ENCODE measurements at places on chromosomes 5 and 9.

DNA sequence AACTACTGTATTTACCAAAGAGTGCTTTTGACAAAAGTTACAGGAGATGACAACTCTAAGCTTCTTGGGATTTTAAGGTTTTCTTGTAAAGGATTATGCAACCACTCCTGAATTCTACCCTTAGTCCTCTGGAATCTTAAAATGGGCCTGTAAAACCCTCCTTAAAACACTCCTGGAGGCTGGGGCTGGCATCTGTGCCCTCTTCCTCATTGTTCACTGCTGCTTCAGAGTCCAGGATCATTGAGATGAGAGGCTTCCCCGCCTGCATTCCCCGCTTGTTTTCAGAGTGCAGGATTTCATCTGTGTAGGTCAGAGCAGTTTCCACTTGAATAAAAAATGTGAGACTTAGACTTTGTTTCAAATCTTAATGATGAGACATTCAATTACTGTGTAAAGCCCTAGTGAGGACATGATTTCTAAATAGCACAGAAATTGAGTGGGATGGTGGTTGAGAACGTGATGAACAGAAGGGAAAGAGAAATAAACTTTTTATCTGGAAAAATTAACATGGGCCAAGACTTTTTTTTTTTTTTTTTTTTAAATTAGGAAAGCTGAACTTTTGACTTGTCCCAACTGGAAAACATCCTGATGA lies 40.4 kb downstream of the PCSK5 start:
- DNase-seq: no peak

- DNase-seq: no peak
Observed at GRCh38 chr5:98069876-98070512, 703.5 kb upstream of the RGMB start.

- DNase-seq: no peak
Observed at GRCh38 chr9:125380406-125380805, 118.8 kb downstream of the GAPVD1 start.

GRCh38 chr9:5626727-5627634 lies 1.9 kb upstream of the RIC1 start:
- no peak for DNase-seq

DNA sequence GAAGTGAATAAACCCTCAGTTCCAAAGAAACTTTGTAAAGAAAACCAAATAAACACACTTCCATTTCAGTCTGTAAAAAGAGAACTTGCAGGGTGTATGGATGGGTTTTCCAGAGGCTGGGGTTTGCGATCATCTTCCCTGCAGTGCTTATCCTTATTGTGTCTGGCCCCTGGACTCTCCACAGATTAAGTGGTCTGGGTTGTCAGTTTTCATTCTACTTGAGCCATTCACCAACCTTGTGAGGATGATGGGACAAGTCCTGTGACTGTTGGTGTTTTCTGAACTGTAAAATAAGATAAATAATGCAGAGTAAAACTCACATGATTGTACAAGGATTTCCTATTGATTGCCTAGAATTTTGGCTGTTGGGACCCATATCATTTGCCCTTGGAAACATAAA lies 166.1 kb upstream of the MOCS2 start:
- DNase-seq: no peak

DNA sequence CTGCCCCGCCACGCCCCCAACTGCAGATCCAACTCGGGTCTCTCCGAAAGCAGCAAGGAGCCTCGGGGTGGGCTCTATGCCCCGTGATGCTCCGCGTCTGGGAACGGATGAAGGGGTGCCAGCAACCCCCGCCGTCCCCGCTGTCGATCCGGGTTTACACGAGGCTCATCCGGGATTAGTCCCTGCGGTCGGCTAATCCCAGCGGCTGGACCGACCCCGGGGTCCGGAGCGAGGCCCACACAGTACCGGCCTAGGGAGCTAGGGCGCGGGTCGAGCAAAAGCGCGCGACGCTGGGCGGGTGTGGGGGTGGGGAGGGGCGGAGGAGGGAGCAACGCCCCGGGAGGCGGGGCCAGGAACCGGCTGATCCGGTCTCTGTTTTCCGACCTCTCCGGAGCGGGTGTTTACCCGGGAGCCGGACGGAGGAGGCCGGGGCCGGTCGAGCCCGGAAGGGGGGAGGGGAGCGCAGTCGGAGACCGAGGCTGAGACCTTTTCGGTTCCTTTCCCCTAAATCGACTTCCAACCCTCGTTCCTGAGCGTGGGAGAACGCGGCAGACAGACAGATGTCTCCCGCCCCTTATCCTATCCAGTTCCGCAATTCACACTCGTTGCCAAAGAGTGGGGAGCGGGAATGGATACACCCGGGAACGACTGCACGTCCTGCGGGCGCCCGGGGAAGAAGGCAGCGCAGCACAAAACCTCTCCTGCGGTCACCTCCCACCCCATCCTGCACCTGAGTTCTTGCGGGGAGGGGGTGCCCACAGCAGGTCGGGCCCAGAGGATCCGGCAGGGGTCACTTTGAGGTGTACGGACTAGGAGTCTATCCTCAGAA lies 28.6 kb downstream of the PCDH1 start:
- DNase-seq: peak; percentile 31

DNA sequence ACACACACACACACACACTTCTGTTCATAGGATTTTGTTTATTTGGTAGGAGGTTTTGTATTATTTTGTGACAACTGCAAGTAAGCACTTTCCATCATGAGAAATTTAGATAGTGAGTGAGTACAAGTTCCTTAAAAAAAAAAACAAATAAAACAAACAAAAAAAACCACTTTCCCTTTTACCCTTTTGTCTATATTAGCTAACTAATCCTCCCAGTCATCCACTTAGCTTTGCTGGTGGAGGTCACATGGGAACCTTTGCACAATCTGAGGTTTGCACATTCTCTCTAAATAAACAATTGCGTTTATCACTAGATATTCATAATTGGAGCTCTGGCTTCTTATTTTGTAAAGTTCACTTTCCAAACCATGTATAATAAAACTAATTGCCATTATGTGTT lies 6.8 kb downstream of the ITGA1 start:
- peak; percentile 83 for DNase-seq

GRCh38 chr5:165996201-165996875 lies 2295.1 kb upstream of the WWC1 start:
- DNase-seq: no peak

GRCh38 chr9:109444771-109445320 lies 53.3 kb downstream of the PTPN3 start:
- no peak for DNase-seq

DNA sequence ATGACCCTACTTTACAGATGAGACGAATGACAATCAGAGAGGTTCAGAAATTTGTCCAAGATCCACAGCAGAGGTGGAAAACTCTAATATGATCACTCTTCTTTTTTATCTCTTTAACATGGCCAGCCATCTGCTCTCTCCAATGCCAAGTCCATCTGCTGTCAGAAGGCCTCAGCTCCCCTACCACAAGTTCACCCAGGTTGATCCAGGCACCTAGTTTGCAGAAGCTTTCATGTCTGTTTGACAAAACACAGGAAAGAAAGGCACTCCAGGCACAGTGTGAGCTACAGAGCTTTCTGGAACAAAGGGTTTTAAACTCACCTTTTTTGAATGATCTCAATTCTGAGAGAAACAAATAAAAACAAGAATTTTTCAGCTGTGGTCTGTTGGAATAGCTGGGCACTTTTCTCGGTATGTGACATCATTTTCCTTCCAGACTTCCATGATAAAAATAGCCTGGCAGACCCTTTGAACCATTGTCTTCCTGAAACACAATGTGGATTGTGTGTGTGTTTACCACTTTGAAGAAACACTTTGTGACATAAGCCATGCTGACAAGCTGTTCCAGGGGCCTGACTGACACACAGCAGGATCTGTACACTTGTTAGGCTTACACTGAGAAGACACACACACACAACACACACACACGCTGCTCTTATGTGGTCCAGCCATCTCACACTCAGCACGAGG lies 214.3 kb downstream of the AGTPBP1 start:
- DNase-seq: no peak

- no peak for DNase-seq
Observed at GRCh38 chr5:178849316-178849715, 10.4 kb upstream of the ZNF354B start.

DNA sequence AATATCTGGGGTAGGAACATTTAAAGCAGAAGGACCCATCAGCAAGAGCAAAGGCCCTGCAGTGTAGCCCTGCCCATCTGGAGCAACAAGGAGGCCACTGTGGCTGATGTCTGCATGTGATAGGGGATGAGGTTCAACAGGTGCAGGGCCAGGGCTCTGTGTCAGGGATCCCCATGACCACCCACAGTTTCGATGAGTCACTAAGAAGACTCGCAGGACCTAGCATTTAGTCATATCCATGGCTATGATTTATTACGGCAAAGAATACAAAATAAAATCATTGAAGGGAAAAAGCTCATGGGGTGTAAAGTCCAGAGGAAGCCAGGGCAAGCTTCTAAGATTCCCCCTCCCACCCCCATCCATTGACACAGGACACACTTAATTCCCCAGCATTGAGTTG lies 188.6 kb downstream of the ADGRV1 start:
- DNase-seq: no peak

- DNase-seq: peak; percentile 2
Observed at GRCh38 chr5:33892620-33893137, 889 bp upstream of the ADAMTS12 start.

GRCh38 chr5:96565582-96566265 lies 96.5 kb upstream of the CAST start:
- no peak for DNase-seq

DNA sequence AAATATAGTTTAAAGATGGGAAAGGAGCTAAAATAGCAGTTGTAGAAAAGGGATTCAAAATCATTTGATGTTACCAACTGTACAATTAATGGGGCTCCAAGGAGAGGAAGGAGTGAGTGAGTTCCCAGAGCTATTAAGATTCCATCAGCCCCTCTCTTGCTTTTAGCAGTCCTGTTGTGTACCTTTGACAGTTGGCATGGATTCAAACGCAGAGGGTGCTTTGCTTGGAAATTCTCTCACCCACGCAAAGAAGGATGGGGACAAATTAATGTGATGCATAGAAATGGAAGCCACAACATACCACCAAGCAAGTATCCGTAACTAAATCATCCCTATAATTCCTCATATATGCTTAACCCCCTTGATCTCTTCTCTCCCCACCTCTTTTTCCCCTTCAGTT lies 461.3 kb downstream of the EBF1 start:
- DNase-seq: no peak

DNA sequence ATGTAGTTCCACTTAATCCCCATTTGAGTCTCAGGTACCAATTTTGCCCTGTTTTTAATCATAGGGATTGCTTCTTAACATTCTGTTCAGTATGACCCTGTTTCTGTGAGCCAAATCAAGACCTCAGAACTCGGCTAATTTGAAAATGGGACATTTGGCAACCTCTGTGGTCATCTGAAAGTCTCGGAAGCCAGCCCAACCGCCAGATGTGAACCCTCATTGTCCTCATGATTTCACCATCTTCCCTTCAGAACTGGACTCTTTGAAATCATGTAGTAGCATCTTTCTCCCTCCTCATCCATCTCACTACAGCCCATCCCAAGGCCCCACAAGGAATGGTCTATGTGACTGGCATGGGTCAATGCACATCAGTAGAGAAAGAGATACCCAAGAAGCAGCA lies 88.9 kb downstream of the S1PR3 start:
- DNase-seq: no peak

GRCh38 chr5:173287086-173287485 lies 41.1 kb downstream of the STC2 start:
- DNase-seq: no peak

- no peak for DNase-seq
Observed at GRCh38 chr5:173745123-173745522, 128.7 kb upstream of the BOD1 start.

DNA sequence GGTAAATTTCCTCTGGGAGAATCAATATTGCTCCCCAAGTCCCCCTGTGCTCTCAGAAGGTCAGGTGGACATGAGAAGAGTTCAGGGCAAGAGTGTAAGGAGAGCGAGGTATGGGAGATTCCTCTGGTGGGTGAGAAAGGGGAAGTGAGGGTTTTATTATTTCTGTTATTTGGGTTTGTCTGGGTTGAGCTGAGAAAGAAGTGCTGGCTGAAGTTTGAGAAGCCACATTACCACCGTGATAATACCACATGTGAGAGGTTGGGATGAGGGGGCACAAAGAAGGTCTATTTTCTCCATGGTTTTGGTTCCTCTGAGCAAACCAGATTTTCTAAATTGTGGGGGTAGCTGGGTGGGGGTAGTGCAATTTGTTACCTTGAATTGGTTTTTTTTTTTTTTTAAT lies 350.4 kb downstream of the OSTF1 start:
- DNase-seq: no peak

GRCh38 chr9:120904061-120904977 lies 22.3 kb downstream of the TRAF1 start:
- no peak for DNase-seq
